Thoracic aorta (tissue), 2 donors: ENCODE measurements at places on chromosomes 16 and 17. TPM values are rescaled to one million over a fixed set of nuclear protein-coding genes. Genes with fewer than 3 reads are reported as not detected.

DNA sequence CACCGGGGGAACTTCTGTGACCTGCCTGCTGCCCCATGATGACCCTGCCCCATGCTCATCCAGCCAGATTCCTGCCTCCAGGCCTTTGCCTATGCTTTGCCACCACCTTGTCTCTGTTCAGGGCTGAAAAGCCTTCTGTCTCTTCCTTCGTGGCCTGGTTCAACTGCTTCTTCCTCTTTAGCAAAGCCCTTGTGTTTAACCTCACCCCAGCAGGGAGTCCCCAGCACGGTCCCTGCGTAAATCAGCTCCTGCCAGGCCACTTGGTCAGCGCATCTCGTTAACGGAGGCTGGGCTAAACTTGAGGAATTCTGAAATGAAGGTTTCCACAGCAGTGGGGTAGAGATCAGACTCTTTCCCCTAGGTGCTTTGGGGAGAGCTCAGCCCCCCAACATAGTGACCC, 16.1 kb upstream of the KCNJ12 start:
- DNase-seq = no peak
- H3K36me3 ChIP-seq = no peaks in the 10 kb centered on the region
- H3K27me3 ChIP-seq = no peaks in the 10 kb centered on the region

DNA sequence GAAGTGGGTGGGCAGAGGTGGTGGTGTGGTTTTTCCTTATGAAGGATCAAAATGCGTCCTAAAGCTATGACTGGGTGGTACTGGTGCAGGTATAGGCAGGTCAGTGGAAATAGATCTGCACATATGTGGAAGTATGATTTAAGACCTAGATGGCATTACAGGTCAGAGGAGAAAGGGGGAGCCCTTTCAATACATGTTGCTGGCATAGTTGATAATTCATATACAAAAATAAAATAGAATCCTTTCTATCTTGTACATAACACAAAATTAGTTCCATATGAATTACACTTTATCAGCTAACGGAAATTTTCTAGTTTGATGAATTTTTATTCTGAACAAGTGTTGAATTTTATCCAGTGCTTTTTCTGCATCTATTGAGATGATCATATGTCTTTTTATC, 20.8 kb upstream of the PIK3R5 start:
- H3K36me3 ChIP-seq = no peaks in the 10 kb centered on the region
- no peaks in the 10 kb centered on the region for H3K4me1 ChIP-seq
- H3K4me3 ChIP-seq = no peak overlapping the region
- DNase-seq = no peak

DNA sequence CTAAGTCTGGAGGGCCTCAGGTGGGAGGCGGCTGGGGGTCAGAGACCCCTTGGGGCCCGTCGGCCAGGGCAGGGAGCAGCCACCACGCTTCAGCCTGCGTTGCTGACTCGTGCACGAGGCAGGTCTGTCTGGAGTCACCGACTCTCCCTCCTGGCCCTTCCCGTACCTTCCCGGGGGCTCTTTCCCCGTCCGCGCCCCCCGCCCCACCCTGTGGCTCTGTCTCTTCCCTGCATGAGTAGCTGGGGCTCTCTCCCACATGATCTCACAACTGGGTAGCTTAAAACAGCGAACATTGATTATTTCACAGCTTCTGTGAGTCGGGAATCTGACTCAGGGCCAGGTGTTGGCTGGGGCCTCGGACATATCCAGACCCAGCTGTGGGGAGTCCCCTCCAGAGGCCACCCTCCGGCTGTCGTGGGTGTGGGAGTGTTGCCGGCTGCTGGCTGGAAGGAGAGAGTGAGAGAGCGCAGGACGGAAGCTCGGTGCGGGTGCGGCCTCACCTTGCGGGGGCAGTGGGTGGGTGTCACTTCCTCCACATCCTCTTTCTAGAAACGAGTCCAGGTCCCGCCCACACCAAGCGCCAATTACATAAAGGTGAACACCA, 17.3 kb downstream of the BAHCC1 start:
- H3K4me3 ChIP-seq = no peak overlapping the region
- no peaks in the 10 kb centered on the region for H3K27me3 ChIP-seq
- no peak overlapping the region for H3K27ac ChIP-seq

Gene RAMP2
- 32.3 TPM for total RNA-seq

DNA sequence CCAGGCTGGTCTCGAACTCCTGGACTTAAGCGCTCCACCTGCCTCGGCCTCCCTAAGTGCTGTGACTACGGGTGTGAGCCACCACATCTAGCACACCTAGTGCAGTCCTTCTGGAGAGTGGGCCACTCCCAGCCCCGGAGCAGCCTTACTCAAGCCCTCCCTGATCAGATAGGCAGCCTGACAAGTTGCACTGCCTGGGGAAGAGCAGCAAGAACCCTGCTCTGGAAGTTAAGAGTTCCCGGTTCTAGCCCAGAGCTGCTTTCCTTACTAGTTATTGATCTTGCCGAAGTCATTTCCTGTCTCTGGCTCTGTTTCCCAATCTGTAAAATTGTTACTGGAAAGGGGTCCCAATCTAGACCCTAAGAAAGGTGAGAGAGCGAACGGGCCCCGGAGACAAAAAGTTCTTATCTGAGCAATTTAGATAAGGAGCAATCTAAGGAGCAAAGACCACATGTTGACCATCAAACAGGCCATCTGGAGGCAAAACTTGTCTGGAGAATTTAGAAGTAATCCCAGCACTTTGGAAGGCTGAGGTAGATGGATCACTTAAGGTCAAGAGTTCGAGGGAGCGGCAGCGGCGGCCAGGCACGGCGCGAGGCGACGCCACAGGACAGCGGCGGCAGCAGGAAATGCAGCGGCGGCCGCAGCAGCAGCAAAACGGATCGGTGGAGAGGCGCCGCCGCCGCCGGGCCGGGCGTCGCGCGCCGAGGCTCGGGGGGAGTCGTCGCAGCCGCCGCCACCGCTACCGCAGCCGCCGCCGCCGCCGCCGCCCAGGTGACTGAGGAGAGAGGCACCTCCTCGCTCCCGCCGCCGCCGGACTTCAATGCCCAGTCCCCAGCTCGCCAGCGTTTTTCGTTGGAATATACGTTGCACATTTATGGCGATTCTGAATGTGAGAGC, 4.3 kb upstream of the NAGLU start:
- no peaks in the 10 kb centered on the region for H3K36me3 ChIP-seq
- no peaks in the 10 kb centered on the region for H3K27me3 ChIP-seq
- DNase-seq = no peak
- peaks cover 40% of the 10 kb centered on the region for H3K4me1 ChIP-seq
- H3K27ac ChIP-seq = peak overlapping the region; percentile 68

DNA sequence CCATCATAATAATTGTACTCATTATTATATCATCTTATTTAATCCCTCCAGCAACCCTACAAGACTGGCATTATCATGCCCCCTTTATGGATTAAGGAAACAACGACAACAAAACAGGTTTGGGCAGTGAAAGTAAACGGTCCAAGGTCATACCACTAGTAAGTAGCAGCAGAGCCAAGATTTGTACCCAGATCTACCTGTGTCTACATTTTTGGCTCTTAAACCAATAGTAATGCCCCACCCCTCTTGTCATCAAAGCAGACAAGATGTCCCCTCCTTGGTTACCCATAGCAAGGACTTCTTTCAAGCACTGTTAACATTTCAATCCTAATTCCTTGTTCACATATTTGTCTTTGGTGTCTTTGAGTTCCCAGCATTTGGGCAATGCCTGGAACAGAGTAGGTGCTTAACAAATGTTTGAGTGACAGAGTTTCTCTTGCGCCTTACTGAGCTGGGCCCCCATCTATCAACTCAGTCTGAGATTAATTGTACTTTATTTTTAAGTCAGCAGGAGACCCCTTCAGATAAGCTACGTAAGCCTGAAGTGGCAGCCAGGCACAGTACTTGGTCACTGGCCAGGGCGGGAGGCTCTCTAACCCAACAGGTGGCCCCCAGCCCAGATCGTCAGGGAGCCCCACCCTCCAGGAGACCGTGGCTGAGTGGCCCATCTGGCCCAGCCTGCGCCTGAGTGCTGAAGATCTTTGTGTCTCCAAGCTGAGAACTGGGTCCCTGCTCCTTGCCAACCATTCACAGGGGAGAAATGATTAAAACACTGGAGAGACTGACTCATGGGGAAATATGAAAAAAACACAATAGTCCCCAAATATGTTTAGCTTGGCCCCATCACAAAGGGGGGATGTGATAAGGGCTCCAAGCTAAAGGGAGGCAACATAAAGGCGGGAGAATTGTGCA, 75.8 kb downstream of the AXIN2 start:
- H3K36me3 ChIP-seq = no peaks in the 10 kb centered on the region
- H3K27ac ChIP-seq = peak overlapping the region; percentile 84
- no peak overlapping the region for H3K4me3 ChIP-seq

DNA sequence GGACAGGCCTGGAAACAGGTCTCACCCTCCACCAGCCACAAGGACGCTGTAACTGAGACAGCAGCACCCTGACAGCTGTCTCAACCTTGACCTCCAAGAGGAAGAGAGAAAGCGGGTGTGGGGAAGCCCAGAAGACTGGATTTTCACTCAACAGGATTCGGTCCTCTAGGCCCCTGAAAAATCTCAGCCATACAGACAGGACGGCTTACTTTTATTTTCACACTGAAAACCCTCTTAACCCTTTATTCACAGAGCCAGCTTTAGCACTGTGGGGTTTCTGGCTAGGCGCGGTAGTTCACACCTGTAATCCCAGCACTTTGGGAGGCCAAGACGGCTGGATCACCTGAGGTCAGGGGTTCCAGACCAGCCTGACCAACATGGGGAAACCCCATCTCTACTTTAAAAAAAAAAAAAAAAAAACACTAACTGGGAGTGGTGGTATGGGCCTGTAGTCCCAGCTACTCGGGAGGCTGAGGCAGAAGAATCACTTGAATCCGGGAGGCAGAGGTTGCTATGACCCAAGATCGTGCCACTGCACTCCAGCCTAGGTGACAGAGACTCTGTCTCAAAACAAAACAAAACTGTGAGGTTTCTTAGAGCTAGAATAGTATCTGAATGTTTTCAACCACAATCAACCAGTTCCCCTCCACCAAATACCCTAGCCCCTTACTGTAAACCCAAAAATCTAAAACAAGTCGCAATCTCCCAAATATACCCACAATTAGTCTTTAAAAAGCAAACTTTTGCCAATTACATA, 5.3 kb downstream of the ANKRD11 start:
- H3K27ac ChIP-seq = no peak overlapping the region
- peaks cover 73% of the 10 kb centered on the region for H3K4me1 ChIP-seq
- no peaks in the 10 kb centered on the region for H3K27me3 ChIP-seq
- H3K36me3 ChIP-seq = no peaks in the 10 kb centered on the region
- no peak for DNase-seq
- no peak overlapping the region for H3K4me3 ChIP-seq

DNA sequence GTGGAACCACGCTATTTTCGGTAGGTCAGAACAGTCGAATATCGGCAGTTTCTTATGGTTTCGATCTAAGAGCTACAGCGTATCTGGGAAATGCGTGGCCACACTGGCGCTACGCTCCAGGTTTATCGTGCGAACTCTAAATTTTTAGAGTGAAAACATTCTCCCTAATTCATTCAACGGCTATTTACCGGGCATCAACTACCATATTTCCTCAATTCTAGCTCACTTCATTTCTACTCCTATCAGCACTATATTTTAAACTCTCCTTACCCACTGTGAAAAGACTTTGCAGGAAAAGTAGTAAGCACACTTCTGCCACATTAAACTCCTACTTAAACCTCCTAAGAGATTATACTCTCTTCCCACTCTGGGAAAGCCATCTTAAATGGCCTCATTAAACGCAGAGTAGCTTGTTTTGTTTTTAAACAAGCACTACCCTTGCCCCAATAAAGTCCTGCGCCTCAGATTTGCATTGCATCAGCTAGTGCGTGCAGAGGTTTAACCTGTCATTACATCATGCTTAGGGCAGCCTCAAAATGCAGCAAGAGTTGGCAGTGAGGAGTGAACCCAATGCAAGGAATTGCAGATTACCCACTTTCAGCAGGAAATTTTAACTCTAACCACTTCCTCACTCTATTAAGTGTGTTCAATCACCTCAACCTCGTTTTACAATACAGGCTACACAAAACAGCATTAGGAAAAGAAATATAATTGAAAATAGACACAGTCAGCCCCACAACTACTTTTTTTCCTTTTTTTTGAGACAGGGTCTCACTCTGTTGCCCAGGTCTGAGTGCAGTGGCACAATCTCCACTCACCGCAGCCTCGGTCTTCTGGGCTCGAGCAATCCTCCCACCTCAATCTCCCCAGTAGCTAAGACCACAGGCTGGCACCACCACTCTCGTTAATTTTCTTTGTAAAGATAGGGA, 18.8 kb downstream of the SIAH1 start:
- peak overlapping the region; percentile 66 for H3K27ac ChIP-seq
- peaks cover 9% of the 10 kb centered on the region for H3K36me3 ChIP-seq
- H3K27me3 ChIP-seq = no peaks in the 10 kb centered on the region
- no peak for DNase-seq
- peak overlapping the region; percentile 71 for H3K4me3 ChIP-seq

- no peak overlapping the region for H3K4me3 ChIP-seq
- no peaks in the 10 kb centered on the region for H3K27me3 ChIP-seq
- no peak overlapping the region for H3K27ac ChIP-seq
- H3K4me1 ChIP-seq = no peaks in the 10 kb centered on the region
- no peaks in the 10 kb centered on the region for H3K36me3 ChIP-seq
Observed at GRCh38 chr16:58481931-58482330, 18.0 kb upstream of the NDRG4 start.

DNA sequence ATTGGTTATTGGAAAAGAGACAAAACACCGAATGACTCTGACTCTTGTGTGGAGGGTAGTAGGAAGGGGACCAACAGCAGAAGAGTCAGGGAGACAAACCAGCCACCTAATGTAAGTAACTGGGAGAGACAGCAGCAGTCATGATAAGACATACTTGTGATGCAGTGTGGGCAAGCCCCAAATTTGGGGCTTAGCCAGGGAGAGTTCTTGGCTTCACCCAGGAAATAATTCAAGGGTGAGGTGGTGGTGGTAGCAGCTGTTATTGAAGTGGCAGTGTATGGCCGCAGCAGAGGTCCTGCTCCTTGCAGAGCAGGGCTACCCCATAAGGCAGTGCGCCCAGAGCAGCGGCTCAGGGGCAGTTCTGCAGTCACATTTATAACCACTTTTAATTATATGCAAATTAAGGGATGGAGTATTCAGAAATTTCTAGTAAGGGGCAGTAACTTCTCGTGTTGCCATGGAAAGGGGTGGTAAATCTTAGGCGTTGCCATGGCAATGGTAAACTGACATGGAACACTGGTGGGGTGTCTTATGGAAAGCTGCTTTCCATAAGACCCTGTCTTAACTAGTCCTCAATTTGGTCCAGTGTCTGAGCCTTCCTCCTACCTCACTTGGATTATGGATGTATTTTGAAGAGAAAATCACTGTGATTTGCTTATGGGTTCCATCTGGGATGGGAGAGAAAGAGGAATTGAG, 317.1 kb downstream of the PHKB start:
- H3K4me3 ChIP-seq = no peak overlapping the region
- H3K36me3 ChIP-seq = no peaks in the 10 kb centered on the region
- DNase-seq = no peak
- H3K27me3 ChIP-seq = no peaks in the 10 kb centered on the region
- no peaks in the 10 kb centered on the region for H3K4me1 ChIP-seq
- H3K27ac ChIP-seq = no peak overlapping the region

DNA sequence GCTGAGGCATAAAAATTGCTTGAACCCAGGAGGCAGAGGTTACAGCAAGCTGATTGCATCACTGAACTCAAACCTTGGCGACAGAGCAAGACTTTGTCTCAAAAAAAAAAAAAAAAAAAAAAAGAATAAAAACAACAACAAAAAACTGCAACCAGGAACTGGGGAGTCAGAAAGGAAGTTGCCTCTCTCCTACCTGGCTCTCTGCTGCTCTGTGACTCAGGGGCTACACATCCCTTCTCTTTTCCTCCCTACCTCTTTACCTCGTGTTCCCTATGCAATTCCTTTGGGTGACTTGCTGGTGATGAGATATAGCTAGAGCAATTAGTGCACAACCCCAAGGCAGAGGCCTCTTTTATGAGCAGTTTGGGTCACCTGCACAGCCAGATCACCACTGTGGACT, 95.9 kb downstream of the ABCC1 start:
- H3K4me1 ChIP-seq = no peaks in the 10 kb centered on the region
- no peak overlapping the region for H3K27ac ChIP-seq
- no peaks in the 10 kb centered on the region for H3K27me3 ChIP-seq
- H3K36me3 ChIP-seq = peaks cover 40% of the 10 kb centered on the region
- H3K4me3 ChIP-seq = no peak overlapping the region

Gene CDH1
- total RNA-seq = 1.1 TPM

Gene TBC1D3K
- total RNA-seq = not detected

Gene HBA2
- 433 TPM for total RNA-seq
